ENCODE measurements at places on chromosomes 6 and 20. TPM values are rescaled to one million over a fixed set of nuclear protein-coding genes. Genes with fewer than 3 reads are reported as not detected.

SLC25A27 gene
- 8.4 TPM for total RNA-seq

GPSM3 gene
- total RNA-seq: 3.1 TPM

NKX2-4 gene
- total RNA-seq: not detected

RIMS4 gene
- total RNA-seq: under 0.01 TPM

LY6G6C gene
- not detected for total RNA-seq

XKR7 gene
- not detected for total RNA-seq

All from hair follicle dermal papilla cell (primary cell).